ENCODE measurements at places on chromosomes 3 and 15.

DNA sequence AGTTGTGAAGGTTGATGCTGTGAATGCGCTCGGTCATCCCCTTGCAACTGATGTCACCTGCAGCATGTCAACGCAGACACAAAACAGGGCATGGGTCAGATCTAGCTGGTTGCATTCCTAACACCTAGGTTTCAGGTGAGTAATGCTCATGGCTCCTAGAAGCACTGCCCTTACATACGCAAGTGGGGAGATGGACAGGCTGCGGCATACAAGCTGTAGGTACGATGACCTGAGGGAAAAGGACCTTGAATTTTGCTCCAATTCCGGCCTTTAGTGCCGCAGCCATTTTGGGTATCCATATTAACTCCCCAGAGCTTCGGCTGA, 58.0 kb downstream of the TIGIT start:
- DNase-seq: no peak

GRCh38 chr3:25448750-25449692, 21.0 kb downstream of the RARB start:
- no peak for DNase-seq

DNA sequence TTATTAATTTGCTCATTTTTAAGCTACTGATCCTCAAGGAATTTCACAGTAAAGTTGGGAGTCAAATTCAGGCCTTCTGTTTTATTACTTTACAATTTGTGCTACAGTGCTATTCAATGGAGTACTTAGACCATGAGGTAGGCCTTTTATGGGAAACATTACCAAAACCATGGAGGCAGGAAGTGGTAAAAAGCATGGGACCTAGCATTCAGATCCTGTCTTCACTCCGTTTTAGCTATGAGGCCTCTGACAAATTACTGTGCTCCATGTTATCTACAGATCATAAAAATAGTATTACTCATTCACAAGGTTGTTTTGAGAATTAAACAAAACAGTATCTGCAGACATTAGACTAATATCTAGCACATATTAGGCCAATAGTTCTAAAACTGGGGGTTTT, 140.6 kb upstream of the SLITRK3 start:
- DNase-seq: no peak

GRCh38 chr3:140292684-140293083, 357.7 kb downstream of the CLSTN2 start:
- DNase-seq: no peak

GRCh38 chr15:68637767-68638404, 59.1 kb downstream of the CORO2B start:
- DNase-seq: no peak

DNA sequence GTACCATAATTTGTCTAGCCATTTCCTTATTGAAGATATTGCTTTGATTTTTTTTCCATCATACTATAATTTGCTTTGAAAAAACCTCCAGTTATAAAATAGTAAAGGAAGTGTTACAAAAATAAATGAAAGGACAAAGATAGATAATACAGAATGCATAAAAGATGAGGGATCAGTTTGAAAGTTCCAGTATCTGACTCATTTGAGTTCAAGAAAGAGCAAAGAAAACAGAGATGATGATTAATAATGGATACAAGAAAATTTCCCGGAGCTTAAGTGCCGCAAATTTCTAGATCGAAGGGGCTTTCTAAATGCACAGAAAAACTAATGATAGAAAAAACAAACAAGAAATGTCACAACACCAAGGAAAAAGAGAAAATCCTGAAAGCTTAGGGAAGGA, 4.3 kb downstream of the WDR48 start:
- DNase-seq: no peak

- no peak for DNase-seq
Measured at GRCh38 chr3:44050101-44050500, 191.6 kb upstream of the TOPAZ1 start.

DNA sequence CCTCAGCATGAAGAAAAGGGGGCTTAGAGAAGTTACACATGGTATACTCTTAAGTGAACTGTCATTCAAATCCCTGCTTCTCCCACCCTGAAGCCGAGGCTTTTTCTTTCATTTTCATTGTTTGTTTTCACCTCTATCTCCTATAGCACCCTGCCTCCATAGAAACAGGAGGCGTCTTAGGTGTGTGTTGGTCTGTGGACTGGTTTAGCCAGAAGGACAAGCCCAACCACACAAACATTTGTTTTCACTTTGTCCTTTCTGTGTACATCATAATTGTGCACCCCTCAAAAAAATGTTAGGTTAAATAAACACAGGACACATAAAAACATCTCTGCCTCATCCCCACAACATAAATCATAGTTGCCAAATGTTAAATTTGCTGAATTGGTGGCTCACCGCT, 73.3 kb upstream of the UBE2E2 start:
- no peak for DNase-seq

DNA sequence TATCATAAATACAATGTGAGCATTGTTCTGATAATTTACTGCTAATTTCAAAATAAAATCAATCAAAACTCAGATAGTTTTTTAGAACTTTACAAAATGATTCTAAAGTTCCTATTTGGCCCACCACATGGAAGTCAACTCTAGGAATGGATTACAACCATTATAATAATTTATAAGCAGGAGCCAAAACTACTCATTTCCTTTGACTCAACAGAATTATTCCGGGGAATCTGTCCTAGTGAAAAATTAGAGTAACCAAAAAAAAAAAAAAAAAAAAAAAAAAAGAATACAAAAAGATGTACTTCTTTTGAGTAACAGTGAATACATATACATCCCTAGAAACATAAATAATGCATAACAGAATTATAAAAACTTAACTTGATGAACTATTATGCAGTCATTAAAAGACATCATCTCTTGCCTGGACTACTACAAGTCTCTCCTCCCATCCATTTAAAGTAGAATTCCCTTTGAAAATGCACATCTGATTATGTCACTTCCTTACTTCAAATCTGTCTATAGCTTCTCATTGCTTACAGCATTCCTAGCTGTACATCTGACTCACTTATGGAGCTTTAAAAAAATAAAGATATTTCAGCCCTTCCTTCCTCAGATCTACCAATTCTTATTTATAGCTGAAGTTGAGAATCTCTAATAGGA, 43.4 kb downstream of the HDGFL3 start:
- no peak for DNase-seq

- DNase-seq: no peak
Measured at GRCh38 chr3:56885453-56885852, 83.7 kb upstream of the ARHGEF3 start.

GRCh38 chr3:25007974-25008658, 419.9 kb upstream of the RARB start:
- no peak for DNase-seq

DNA sequence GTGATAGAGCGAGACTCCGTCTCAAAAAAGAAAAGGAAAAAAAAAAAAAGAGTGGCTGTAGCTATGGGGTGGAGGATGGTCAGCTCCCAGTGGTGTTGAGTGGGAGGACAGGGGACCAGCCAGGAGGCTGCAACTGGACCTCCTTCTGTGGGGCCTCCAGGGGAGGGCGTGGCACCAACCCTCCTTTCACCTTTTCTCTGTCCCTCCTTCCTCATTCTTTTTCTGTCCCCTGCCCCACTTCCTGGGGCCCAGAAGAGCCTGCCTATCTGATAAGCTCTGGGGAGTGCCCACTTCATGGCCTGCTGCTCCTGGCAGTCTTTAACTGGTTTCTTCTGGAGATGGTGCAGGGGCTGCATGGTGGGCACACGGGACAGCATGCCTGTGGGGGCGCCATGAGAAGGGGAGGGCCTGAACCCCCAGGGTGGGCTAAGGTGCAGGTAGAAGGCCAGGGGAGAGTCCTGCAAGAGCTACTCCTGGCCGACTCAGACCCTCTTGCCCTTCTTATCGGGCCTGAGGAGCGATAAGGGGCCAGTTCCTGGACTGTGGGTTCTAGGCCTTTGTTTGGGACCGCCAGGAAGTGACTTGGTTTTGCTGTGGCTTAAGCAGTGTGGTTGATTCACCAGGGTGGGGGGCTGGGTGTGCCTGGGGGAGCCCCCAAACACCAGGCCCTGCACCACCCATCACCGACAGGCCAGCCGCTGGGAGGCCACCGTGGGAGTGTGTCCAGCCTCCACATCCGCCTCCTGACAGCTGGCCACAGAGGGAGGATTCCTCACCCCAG, 49.4 kb upstream of the FLNB start:
- DNase-seq: no peak

GRCh38 chr15:67745073-67746006, 80.0 kb upstream of the SKOR1 start:
- DNase-seq: no peak

- DNase-seq: no peak
Measured at GRCh38 chr15:40759961-40760360, 3.9 kb upstream of the GCHFR start.

Measured in cortex of kidney (tissue), 1 donor.